ENCODE measurements at places on chromosomes 12 and 14. TPM values are rescaled to one million over a fixed set of nuclear protein-coding genes. Genes with fewer than 3 reads are reported as not detected.

DNA sequence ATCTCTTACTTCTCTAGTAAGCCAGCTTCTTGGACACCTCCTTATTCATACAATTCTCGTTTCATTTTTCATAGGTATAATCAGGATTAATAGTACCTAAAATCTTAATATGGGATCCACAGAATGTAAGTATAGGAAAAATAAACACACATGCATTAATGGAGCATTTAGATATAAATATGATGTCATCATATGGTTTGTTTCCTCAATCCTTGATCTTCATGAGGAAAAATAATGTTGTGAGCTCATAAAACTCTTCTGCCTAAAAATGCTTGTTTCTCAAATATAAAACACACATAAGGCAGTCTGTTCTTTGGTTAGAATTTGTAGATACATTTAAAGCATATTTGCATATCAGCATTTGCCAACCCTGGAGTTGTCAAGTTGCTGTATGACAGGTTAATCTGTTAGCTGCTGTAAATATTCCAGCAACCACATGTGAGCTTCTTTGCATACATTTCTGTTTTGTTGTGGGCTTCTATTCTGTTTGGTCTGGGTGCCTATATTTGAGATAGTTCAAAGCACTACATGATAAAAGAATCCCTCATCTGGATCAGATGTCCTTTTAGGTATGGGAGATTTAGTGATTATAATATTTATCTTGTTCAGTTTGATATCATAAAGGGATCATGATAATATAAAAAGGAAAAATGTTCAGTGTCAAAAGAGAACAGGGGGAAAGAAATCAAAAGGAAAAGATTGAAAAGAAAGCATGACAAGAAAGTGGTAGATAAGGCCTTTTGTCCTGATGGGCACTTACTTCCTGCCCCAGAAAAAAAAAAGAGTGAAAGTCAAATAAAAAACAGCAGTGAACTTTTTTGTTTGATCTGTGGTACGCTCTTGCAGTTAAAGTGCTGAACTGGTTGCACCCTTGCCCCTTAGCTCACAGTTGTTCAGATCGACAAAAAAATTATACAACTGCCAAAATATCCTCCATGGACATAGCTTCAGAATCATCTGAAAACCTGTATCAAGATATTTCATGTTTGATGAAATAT lies 68.6 kb downstream of the ACSS3 start:
- no peak for DNase-seq

GRCh38 chr14:100592972-100593371 lies 5.8 kb upstream of the BEGAIN start:
- no peak for DNase-seq

DNA sequence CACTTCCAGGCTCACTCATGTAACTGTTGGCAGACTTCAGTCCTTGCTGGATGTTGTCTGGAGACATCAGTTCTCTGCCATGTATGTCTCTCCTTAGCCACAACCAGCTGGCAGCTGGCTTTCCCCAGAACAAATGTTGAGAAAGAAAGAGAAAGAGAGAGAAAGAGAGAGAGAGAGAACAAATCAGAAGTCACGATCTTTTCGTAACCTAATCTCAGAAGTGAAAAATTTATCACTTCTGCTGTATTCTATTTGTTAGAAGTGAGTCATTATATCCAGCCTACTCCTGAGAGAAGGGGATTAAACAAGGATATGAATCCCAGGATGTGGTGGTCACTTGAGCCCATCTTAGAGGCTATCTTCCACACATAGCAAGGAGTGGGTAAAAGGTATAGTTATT lies 101.2 kb downstream of the BTG1 start:
- DNase-seq = no peak

DNA sequence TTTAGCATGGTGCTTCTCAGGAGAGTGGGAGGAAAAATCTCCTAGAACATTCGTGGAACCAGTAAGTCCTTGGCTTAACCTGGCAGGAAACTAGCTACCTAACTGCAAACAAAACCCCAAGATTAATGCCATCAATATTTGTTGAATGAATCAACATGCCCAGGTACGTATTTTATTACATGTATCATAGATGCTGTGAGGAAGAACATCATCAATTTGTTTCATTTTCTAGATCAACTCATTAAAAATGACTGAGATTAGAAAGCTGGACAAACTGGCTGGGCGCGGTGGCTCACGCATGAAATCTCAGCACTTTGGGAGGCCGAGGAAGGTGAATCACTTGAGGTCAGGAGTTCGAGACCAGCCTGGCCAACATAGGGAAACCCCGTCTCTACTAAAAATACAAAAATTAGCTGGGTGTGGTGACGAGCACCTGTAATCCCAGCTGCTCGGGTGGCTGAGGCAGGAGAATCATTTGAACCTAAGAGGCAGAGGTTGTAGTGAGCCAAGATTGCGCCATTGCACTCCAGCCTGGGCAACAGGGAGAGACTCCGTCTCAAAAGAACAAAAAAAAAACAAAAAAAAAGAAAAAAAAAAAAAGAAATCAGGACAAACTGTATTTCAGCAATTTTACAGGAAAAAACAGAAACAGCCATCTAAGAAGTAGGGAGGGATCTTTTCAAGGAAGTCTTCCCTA lies 88.7 kb downstream of the NTN4 start:
- DNase-seq = no peak

- no peak for DNase-seq
Measured at GRCh38 chr12:101305794-101306193, 25.9 kb downstream of the UTP20 start.

DNA sequence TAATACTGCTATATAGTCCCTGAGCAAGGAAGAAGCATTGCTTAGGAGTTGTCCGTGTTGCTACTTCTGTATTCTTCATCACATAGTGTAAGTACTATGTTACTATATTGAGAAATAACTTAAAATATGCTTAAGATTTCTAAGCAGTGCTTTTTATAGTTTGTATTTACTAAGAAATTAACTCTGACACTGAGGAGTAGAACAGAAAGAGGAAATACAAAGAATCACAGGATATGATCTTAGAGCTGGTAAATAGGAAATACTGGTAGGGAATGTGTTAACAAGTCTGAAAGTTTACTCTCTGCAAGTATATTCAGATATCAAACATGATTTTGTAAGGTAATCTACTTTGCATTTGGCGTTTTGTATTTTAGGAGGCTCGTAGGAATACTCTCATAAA lies 15.5 kb downstream of the XPOT start:
- DNase-seq = no peak

TAS2R14 gene
- 6.8 TPM for total RNA-seq

DNA sequence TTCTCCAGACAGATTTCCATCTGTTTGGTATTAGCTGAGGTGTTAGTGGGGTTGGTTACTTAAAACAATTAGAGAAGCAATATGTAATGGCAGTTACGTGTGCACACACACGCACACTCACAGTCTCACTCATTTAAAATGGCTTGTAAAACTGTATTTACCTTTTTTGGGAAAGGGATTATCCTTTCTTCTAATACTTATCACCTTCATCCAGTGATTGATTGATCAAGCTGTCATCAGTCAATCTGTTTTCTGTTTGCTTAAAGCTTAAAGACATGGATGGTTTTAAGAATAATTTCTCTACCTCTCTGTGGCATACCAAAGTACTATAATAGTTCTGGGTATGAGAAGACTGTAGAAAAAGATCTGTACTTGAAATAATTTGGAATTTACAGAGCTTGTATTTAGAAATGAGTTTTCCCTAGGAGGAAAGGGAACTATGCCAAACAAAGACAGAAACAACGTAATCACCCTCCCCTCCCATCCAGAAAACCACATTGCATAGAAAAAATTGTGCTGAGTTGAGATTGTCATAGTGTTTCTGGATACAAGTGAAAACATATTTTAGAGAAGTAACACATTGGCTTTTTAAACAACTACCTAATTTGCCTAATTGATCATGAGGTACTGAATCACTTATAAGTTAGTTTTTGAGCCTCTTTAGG lies 455.8 kb downstream of the PCNX1 start:
- DNase-seq = peak; percentile 64

GRCh38 chr12:102050660-102051430 lies 10.9 kb downstream of the WASHC3 start:
- no peak for DNase-seq

- DNase-seq = no peak
Measured at GRCh38 chr14:56268039-56268438, 149.8 kb downstream of the PELI2 start.

ANKRD33 gene
- not detected for total RNA-seq

FIGNL2 gene
- total RNA-seq = 0.69 TPM

GRCh38 chr12:98763656-98764055 lies 118.6 kb downstream of the APAF1 start:
- no peak for DNase-seq

TBC1D30 gene
- total RNA-seq = 1.5 TPM

GRCh38 chr12:116727891-116728290 lies 10.0 kb downstream of the SPRING1 start:
- DNase-seq = no peak

DNA sequence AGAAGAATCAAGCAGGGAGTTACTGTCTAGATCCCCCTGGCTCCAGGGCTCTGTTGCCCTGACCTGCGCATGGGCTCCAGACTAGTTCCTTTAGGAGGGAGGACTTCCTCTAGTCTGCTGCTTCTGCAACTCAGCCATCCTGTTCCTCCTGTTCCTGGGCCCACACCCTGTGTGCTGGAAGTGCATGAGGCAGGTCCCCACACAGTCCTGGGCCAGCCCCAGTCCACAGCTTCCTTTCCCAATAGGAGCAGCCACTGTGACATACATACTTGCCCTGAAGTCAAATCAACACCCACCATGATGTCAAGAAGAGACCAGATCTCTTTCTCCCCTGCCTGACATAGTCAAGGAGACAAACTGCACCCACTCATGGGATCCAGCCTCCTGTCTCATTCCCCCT lies 1.3 kb downstream of the SDR9C7 start:
- no peak for DNase-seq

DHH gene
- 1.2 TPM for total RNA-seq

GRCh38 chr14:96177766-96178375 lies 26.8 kb upstream of the BDKRB2 start:
- DNase-seq = no peak

ACVRL1 gene
- total RNA-seq = 46.8 TPM

TTC6 gene
- 0.10 TPM for total RNA-seq

DNA sequence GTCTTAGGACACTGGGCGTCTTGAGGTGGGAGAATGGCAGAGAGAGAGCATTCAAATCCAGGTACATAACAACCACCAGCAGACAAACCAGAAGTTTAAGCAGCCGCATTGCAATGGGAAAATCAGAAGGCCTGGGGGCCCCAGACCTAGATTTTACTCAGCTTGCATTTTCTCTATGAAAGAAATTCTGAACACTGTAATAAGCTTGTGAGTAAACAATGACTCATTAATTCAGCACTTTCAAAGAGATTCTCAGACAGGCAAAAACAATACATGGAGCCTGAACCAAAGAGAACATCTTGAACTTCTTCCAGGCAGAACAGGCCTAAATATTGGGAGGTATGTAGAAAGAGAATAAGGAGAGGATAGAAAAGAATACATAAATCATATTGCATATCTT lies 69.8 kb upstream of the IFNG-AS1 start:
- DNase-seq = no peak

- peak; percentile 51 for DNase-seq
Measured at GRCh38 chr12:100266585-100266834, 369 bp downstream of the DEPDC4 start.

TCL1B gene
- total RNA-seq = not detected

DNA sequence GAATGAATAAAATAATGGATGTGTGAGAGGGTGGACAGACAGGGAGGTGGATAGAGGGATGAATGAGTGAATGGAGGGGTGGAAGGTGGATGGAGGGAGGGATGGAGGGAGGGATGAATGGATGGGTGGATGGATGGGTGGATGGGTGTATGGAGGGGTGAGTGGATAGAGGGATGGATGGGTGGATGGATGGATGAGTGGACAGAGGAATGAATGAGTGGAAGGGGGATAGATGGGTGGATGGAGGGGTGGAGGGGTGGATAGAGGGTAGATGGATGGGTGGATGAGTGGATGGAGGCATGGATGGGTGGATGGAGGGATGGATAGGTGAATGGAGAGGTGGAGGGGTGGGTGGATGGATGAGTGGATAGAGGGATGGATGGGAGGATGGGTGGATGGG lies 47.9 kb upstream of the NOS1 start:
- no peak for DNase-seq

GRCh38 chr12:1833596-1834028 lies 13.2 kb downstream of the LRTM2 start:
- DNase-seq = no peak

GRCh38 chr12:93960521-93960920 lies 187.9 kb upstream of the PLXNC1 start:
- DNase-seq = no peak

APAF1 gene
- total RNA-seq = 32.0 TPM

Data from skin of body (tissue), 3 donors.